ENCODE measurements at places on chromosomes 7 and 10.

- DNase-seq = no peak
Measured at GRCh38 chr10:123331438-123331837, 177.2 kb downstream of the BUB3 start.

- DNase-seq = no peak
Measured at GRCh38 chr10:47058961-47059391, 147.7 kb downstream of the PTPN20 start.

GRCh38 chr7:110442381-110442837 lies 648.5 kb upstream of the LRRN3 start:
- DNase-seq = no peak

GRCh38 chr10:109676703-109677102 lies 246.6 kb downstream of the XPNPEP1 start:
- DNase-seq = no peak

- no peak for DNase-seq
Measured at GRCh38 chr10:78768876-78769275, 299.9 kb upstream of the ZMIZ1 start.

DNA sequence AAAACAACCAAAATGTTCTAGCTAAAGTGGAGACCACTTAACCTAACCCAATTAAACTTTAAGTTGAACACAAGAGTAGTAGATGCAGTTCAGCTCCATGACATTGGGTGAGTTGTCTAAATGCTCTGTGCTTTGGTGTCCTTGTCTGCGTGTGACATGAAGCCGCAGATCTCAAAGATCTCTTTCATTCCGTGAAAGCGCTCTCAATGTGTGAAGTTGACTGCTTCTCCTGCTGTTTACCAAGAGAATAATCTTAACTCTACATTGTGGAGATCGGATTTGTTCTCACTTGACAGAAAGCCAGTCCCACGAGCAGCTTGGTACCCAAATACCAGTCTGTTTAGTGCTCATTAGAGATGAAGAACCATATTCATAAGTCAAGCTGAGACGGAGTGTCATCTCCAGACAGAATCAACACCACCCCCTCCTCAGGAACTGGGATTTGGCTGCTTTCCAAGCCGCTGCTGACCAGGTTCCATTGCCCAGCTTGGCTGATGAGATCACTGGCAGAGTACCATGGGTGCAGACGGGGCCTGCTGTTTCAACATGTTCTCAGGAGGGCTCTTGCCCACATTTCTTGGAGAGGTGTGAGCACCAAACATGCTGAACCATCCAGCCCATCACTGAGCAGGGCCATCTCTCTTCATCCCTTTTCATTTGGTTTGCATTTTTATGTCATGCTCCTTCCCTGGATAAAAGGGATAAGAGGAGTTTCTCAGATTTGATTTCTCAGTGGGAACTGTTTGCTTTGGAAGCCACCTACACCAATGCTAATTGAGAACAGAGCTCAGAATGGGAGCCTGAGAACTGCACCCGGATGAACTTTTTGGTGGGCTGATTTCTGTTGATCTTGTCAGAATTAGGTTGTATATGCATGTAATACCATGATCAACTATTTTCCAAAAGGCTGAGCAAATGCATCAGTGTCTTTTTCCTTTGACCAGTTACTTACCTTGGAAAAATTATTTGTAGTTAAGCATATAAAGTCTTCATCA lies 95.8 kb upstream of the AGBL3 start:
- no peak for DNase-seq

GRCh38 chr7:99094401-99094800 lies 49.5 kb downstream of the SMURF1 start:
- no peak for DNase-seq

DNA sequence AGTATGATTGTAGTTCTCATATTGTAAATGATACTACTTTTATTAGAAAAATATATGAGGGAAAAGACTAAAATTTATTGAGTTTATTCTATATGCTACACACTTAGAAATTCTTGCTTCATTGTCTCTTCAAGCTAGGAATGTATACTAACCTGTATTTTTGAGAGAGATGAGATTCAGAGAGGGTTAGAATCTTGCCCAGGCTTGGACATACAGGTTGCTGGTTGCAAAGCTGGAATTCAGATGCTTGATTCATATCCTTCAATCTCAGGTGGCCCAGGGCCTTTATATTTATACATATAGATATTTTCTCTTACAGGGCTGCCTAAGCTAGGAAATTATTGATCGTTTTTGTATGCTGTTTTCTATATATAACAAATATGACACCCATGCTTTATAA lies 324.2 kb downstream of the CDK14 start:
- no peak for DNase-seq

GRCh38 chr7:46320956-46321355 lies 399.9 kb upstream of the IGFBP3 start:
- DNase-seq = no peak

GRCh38 chr7:129816742-129817141 lies 136.0 kb downstream of the UBE2H start:
- DNase-seq = no peak

- DNase-seq = no peak
Measured at GRCh38 chr7:158027646-158028045, 560.0 kb downstream of the PTPRN2 start.

- DNase-seq = no peak
Measured at GRCh38 chr10:110103921-110104461, 96.2 kb downstream of the ADD3 start.

DNA sequence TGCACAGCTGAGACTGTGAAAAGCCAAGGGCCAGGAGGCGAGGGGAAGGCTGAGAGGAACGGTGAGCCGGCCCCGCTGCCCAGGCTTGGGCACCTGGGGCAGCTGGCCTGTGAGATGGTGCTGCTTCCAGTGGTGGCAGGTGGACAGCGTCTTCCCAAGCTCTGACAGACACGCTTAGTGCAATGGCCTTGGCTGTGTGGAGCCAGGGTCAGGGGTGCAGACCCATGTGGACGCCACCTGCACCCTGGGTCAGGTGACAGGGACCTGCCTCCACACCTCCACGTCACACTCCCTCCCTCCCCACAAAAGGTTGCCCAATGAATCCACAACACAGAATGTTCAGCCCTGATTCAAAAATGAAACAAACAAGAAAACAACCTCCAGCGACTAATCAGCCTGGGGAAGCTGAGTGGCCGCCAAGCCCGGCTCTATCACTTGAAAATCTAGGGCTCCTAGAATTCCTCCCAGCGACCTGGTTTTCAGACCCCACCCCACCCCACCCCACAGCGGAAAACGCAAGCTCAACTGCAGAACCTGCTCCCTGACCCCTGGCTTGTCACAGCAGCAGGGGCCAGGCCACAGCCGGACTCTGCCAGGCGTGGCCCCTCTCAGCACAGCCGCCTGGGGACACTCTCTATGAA lies 54.3 kb downstream of the PRKAG2 start:
- DNase-seq = no peak

- no peak for DNase-seq
Measured at GRCh38 chr7:51045319-51046102, 262.8 kb upstream of the GRB10 start.

GRCh38 chr10:114431414-114432135 lies 27.3 kb upstream of the AFAP1L2 start:
- no peak for DNase-seq

DNA sequence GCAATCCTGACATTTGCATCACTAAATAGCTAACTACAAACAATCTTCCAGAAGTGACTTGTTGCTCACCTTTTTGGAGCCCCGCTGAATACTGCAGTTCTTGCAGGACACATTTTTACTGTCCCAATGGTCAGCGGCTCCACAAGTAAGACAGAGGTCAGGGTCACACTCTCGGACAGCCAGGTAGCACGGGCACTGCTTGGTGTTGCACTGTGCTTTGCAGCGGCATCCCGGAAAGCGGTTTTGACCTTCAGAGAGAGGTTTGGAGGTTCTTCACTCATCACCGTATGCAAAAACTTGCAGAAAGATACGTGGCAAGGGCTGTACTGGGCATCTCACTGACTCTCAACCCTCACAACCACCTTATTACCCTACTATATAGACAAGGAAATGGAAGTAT lies 70.2 kb downstream of the EZH2 start:
- no peak for DNase-seq

DNA sequence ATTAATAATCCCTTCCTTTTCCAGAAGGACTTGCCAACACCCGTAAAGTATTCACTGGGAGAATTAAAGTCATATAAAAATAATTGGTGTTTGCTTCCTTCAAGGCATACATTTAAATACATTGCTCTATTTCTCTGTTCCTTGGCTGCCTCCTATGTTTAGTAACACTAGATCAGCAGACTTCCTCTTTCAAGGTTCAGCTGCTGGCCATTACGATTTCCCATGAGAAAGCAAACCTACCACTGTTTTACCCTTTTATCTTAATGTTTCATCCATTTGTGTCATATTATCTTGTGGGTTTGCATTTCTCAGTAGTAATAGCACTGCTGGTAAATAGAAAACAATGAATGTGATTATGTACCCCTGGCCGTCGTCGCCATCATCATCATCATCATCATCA lies 313.8 kb upstream of the BMPER start:
- no peak for DNase-seq

DNA sequence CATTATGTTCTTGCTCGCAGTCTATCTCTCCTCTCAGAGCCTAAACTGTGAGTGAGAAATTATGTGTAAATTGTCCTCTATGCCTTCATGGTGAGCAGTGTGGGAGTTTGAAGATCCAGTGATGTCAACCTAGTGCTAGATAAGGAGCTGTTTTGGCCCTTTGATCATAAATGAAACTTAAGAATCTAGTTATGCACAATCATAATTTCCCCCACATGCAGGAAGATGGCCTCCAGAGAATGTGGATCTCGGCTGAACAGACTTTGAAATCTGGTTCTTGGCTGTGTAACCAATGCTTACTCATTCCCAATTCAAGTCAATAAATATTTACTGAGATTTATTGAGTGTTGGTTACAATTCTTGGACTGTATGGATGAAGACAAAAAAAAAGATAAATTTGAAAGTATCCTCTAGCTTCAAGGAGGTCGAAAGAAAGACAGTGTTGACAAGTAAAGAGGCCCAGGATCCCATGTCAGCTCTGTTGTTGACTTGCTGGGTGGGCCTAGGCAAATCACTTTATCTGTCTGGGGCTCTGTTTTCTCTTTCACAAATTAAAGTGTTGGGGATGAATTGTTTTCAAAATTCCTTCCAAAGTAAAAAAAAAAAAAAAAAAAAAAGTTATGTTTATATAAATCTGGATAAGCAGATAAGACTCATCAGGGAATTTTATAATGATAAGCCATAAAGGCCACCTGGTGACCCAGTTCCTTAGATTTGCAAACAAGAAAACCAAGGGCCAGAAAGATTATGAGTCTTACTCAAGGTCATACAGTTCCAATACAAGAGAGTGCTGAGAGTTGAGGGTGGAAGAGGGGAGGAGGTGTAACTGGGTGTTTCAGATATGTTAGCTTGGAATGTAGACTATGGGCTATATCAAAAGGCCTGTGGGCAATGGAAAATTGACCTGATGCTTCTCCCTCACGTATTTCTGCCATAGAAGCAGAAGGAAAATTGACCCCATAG lies 969.9 kb downstream of the KCNMA1 start:
- DNase-seq = no peak

GRCh38 chr7:157687845-157688532 lies 351.2 kb downstream of the DNAJB6 start:
- no peak for DNase-seq
